HFF-Myc (cell line): ENCODE measurements at places on chromosomes 11 and 22.

GRCh38 chr22:31229402-31230079 lies 17.4 kb downstream of the LIMK2 start:
- DNase-seq, result no peak

- no peak for DNase-seq
Measured at GRCh38 chr11:50246699-50247098, 214.0 kb downstream of the OR4C45 start.

DNA sequence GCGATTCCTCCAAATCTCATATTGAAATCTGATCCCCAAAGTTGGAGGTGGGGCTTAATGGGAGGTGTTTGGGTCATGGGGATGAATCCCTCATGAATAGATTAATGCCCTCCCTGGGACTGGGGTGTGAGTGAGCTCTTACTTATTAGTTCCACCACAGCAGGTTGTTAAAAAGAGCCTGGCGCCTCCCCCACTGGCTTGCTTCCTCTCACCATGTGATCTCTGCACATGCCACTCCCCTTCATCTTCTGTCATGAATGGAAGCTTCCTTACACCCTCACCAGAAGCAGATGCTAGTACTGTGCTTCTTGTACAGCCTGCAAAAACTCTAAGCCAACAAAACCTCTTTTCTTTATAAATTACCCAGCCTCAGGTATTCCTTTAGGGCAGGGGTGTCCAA lies 8.8 kb downstream of the RRAS2 start:
- DNase-seq, result no peak

DNA sequence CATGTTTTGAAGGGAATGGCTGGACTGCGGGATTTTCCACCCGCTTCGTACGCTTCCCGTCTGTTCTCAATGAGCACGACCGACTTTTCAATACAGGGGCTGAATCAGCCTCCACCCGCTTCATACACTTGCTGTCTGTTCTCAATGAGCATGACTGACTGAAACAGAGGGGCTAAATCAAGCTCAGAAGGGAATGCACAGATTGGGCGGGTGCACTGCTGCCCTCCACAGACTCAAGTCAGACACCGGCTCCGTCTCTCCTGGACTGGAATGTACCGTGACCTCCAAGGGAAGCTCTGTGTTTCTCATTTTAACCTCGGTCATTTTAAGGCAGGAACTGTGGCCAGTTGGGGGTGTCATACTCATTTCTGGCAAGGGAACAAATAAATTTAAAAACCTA lies 48.5 kb downstream of the BRD1 start:
- DNase-seq, result no peak

DNA sequence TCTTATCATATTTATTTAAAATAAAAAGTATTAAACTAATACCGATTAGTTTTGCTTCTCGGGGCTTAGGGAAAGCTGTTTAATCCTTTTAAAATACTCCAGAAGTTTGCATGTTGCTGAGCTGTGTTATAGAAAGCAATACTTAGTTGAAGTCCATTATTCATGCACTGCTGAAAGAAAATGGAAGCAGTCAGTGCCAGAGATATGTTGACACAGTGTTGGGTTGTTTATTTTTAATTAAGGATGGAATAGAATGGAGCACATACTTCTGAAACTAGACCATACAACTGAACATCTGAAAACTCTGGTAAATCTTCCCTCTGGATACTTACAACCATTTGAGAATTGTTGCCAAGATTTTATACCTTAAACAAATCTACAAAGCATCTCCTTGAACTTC lies 282.7 kb upstream of the CCDC179 start:
- DNase-seq, result no peak

DNA sequence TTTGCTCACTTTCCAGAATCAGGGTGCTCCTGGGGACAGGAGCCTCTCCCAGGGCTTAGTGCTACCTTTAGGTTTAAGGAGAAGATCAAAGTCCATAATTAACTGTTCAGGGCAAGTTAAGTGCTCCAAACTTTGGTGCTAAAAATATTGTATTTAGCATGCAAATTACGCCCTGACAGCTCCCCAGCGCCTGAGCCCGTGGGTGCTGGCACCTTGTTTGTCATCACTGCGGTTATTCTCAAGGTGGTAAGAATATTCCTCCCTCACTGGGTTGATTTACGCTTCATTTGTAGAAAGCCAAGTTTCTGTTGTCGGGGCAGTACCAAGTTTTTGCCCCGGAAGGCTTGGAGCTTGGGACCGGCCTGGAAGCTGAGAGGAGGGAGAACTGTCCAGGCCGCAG lies 21.3 kb downstream of the ANKK1 start:
- DNase-seq, result no peak

DNA sequence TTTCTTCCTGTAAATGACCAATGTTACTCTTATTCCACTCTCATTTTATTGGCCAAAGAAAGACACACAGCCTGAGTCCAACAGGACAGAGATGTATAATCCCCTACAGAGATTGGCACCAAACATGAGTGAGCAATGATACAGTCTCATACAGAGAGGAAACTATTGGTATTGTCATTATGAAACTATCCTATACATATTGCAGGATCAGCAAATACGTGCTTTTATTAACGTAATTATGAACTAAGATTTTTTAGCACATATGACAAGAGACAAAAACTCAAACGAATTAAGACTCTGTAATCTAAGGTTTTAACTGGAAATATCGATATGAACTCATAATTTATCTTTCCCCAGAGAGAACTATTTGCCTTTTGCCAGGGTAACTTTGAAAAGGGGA lies 99.3 kb upstream of the LDLRAD3 start:
- no peak for DNase-seq

- DNase-seq, result no peak
Measured at GRCh38 chr22:31248965-31249958, 37.2 kb downstream of the LIMK2 start.

GRCh38 chr11:68749229-68750123 lies 1.8 kb downstream of the TESMIN start:
- DNase-seq, result no peak
